ENCODE measurements at places on chromosomes 2 and 18. TPM values are rescaled to one million over a fixed set of nuclear protein-coding genes. Genes with fewer than 3 reads are reported as not detected.

DNA sequence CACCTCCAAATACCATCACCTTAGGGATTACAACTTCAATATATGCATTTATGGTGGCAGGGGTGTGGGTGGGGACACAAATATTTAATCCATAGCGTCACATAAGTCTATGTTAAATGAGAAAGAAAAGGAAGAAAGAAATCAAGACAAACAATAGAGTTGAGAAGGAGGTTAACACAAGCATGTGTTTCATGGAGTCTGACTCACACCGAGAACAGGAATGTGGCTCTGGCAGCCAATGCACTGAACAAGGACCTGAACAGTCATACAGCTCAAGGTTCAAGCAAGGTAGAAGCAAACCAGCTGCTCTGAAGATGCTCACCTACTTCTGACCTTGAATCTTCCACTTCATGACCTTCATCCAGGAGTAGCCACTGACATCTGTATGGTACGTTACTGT, 36.2 kb upstream of the LPIN1 start:
- peak; percentile 79 for DNase-seq

Gene NT5C1B
- not detected for total RNA-seq

GRCh38 chr2:223597076-223597475, 5.1 kb downstream of the SCG2 start:
- no peak for DNase-seq

GRCh38 chr2:19120941-19121750, 237.3 kb downstream of the OSR1 start:
- peak; percentile 92 for DNase-seq

DNA sequence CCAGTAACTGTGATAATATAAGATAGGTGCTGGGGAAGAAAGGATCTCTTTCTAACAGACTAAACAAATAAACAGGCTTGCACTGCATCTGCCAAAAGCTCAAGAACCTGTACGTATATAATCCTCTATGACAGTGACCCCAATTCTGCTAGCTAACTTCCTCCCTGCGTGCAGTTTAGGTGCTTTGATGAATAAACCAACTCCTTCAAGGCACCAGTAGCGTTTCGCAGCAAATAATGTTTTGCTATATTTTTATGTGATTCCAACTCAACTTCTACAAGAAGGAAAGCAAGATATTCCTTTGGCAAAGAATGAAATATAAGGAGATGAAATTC, 135.5 kb upstream of the CHAC2 start:
- no peak for DNase-seq

GRCh38 chr2:22520369-22521288, 864.4 kb upstream of the KLHL29 start:
- no peak for DNase-seq

Gene GPR39
- 1.3 TPM for total RNA-seq

Gene ARHGEF33
- 0.50 TPM for total RNA-seq

Gene IL1R2
- total RNA-seq: 1.0 TPM

- no peak for DNase-seq
Measured at GRCh38 chr2:49260979-49261538, 106.7 kb upstream of the FSHR start.

DNA sequence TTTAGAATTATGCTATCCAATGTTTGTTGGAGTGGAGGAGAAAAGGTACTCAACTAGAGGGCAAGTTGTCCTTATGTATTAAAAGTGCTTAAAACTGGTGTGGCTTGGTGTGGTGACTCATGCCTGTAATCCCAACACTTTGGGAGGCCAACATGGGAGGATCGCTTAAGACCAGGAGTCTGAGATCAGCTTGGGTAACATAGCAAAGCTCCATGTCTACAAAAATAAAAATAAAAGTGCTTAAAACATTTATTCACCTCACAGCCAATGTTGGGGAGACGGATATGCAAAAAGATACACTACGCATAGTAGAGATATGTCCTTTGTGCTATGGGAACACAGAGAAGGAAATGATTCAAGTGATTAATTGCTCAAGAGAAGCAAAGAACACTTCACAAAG, 19.3 kb upstream of the TNFAIP6 start:
- no peak for DNase-seq

Gene AMER3
- total RNA-seq: not detected

DNA sequence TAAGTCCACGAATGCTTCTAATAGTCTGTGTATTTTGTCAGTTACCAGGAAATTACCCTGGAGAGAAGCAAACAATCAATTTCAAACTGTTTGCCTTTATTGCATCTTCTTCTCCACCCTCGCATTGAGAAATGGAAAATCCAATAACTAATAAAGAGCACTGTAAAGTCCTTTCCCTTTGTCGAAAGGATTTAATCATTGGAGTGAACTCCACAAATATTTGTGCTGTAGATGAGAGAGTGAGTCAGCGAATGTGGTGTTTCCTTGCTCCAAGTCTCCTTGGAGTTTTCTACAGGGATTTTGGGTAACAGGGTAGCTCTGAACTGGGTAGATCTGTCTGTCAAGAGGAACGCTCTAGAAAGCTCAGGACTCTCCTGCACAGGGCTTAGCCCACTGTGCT, 240.2 kb downstream of the KCNS3 start:
- peak; percentile 39 for DNase-seq

- DNase-seq: peak; percentile 94
Measured at GRCh38 chr2:62505750-62506420, at the start of gene TMEM17. Gene TMEM17 (minus strand): TSS chr2:62506195. CDS start chr2:62506129, 66 bp downstream.
